ENCODE measurements at places on chromosomes 16 and 17. TPM values are rescaled to one million over a fixed set of nuclear protein-coding genes. Genes with fewer than 3 reads are reported as not detected.

PIPOX gene
- total RNA-seq: 1.2 TPM

C1QBP gene
- 119 TPM for total RNA-seq

CDH16 gene
- not detected for total RNA-seq

MT3 gene
- 0.59 TPM for total RNA-seq

TMEM98 gene
- 196 TPM for total RNA-seq

Measured in smooth muscle cell of the pulmonary artery (primary cell).